ENCODE measurements at places on chromosomes 2 and 18.

DNA sequence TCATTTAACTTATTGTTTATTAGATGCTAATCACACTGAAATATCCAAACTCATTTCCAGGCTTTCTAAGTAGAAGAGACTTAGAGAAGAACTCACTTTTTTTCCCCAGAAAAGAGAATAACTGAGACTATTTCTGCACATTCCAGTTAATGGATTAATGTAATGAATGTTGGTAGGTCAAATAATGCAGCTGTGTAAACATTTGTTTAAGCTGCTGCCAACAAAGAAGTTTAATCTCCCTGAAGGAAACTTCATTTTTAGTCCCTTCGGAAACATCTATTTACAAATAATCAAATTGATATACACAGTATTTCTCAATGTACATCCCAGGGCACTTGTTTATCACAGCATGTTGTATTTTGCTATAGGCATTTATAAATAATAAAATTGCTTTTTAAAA, 126.9 kb downstream of the KCNS3 start:
- no peak for DNase-seq

- peak; percentile 63 for DNase-seq
Observed at GRCh38 chr18:41703744-41704530, 251.1 kb upstream of the PIK3C3 start.

DNA sequence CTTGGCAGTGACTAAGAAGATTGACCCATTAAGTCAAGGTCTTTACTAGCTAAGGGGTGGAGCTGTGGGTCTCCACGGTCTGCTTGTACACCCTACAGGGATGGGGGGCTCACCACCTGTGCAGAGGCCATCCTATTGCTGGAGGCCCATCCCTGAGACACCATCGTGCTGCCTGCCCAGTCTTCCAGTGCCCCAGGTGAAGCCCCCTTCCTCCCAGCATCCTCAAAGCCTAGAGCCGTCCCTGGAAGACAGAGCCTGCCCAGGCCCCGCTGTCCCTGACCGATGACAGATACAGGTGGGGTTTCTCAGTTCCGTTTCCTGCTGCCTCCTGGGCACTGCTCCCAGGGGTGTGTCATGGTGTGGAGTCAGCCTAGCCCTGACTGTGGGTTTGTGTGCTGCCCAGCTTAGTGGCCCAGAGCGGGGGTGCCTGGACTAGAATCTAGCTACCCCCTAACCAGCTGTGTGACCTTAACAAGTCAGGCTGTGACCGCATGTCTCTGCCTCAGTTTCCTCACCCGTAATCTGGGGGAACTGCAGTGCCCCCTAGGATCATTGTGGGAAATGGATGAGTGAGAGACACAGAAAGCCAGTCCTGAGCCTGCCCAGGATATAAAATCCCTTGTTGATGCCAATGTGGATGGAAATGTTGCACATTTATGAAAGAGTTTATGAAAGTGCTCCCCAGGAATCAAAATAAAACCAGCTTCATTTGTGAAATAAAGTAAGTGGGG, 2.0 kb downstream of the OTOS start:
- no peak for DNase-seq

GRCh38 chr2:216553093-216553478, 54.4 kb downstream of the RPL37A start:
- peak; percentile 17 for DNase-seq

DNA sequence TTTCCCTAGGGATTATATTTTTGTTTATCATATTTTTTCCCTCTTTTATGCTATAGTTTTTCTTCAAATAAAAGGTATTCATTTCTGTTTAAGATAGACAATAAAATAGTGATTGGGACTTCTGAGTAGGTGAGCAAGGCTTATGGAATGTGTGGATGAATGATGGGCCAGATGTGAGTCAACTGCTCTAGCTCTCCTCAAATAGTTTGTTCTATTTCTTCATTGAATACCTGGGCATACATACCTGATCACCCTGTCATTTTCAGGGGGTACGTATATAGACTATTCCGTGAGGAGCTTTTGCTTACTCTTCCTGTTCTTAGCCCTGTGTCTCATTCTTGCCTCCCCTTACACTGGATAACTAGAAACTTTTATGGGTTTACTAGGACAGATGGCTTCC, 41.9 kb downstream of the BABAM2 start:
- peak; percentile 15 for DNase-seq

GRCh38 chr18:49580279-49580678, 18.4 kb downstream of the LIPG start:
- no peak for DNase-seq

DNA sequence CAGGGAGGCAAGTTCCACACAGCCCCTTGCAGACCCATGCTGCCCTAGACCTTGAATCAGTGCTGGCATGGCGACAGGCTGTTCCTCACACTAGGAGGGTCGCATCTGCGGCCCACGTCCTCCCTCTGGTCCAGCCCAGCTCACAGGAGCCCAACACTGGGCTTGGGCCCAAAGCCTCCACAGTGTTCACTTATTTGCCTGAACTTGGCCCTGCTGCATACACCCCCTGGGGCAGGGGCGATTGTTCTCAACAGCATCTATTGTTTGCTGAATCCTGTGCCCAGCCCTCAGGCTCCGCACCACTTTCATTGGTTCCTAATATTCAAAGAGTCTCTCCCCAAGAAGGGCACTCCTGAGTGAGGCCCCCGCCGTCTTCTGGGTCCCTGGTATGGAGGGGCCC, 90.7 kb downstream of the ZBTB7C start:
- no peak for DNase-seq

DNA sequence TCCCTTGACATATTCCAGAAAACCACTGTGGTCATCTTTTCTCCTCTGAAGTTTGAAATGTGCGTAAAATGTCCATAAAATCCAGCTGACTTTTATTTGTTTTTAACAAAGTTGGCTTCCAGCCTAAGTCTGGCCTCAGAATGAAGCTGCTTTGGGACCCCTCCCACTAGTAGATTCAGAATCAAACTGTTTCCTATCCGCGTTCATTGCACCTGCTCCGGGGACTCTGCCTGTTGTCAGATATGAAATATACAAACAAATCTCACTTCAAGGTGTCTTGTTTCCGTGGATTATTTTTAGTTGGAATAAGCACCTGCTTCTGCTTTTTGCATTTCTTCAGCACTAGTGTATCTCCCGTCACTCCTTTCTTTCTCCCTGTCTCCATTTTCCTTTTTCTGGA, 115.7 kb upstream of the FHL2 start:
- no peak for DNase-seq

DNA sequence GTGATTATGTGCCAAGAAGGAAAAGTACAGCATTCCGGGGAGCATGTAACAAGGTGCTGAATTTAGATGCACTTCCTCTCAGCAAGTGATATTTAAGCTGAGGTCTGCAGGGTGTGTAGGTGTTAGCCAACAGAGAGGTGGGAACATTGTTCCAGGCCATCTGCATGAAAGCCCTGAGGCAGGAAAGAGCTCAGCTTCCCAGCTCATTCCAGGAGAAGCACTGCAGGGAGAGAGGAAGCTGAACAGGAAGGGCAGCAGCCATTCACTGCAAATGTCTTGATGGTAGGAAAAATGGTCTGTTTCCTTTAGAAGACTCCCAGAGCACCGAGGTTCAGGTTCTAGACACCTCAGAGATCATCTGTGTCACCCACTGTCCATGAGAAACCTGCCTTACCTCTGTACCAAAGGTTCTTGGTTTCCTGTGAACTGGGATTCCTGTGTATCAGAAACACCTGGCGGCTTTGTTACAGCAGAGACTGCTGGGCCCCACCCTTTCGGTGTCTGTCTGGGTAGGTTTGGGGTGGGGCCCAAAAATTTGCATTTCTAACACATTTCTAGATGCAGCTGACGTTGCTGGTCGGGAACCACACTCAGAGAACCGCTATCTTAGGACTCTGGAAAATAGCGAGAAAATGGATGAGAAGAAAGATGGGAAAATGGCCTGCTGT, 84.0 kb downstream of the RTN4 start:
- DNase-seq: no peak

- DNase-seq: no peak
Observed at GRCh38 chr18:75679331-75679730, 251.8 kb upstream of the SMIM21 start.

- DNase-seq: no peak
Observed at GRCh38 chr18:64720781-64721464, 572.0 kb upstream of the LINC00305 start.

GRCh38 chr2:100053087-100053885, 89.1 kb downstream of the AFF3 start:
- peak; percentile 71 for DNase-seq

- DNase-seq: no peak
Observed at GRCh38 chr2:107986278-107987217, at the start of gene SLC5A7. Gene SLC5A7, plus strand, starts transcription at chr2:107986524. Its CDS starts 1,632 bp downstream, at chr2:107988156.

DNA sequence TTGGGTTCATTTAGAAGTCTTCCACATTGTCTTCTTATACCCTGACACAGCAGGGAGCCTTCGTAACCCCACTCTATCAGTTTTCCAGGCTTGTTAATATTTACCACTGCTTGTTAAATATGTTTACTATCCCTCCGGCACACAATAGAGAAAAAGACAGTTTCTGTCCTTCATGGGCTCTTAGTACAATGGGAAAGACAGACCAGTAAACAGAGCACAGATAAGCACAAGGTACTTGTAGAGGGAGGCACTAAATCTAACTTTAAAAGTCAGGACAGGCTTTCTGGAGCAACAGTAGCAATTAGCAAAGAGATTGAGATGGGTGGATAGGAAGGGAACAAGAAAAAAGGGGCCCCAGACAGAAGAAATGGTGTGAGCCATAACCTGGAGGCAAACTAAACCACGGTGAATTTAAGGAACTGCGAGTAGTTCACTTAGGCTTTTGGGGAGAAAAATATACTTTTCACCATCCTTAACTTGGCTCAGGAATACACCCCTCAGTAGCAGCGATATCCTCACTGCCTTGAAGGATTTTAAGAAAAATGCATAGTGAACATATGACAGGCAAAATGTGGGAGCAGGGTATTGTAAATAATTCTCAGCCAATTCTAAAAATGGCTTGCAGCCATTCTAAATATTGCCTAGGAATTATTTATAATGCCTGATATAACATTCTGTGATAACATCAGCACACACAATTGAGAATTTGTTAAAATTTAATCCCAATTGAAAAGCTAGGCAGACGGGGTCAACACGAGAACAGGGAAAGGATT, 383.7 kb downstream of the CDH2 start:
- DNase-seq: no peak

- DNase-seq: no peak
Observed at GRCh38 chr2:226882606-226883005, 46.8 kb downstream of the RHBDD1 start.

- no peak for DNase-seq
Observed at GRCh38 chr18:37553633-37554398, 11.8 kb downstream of the CELF4 start.

GRCh38 chr2:119283873-119284331, 60.3 kb downstream of the STEAP3 start:
- DNase-seq: no peak

GRCh38 chr18:61921621-61922235, 28.9 kb upstream of the RNF152 start:
- DNase-seq: no peak

- peak; percentile 6 for DNase-seq
Observed at GRCh38 chr18:577643-578375, 2.4 kb upstream of the CETN1 start.

DNA sequence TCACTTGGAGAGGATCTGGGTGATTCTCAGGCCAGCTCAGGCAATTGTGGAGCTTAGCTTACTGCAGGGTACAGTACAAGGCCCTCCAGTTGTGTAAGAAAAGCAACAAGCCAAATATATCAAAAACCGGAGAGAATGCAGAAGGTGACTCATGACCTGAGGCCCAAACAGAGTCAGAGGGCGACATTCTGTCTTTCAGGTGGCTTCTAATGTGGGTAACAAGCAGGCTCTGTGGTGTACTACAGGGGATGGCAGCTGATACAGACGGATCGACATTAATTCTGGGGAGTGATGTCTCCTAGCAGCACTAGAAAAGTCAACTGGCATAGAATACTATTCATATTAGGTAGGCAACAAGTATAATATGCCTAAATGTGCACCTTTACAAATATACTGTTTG, 219.5 kb upstream of the SOX11 start:
- DNase-seq: no peak

GRCh38 chr18:44409071-44409470, 271.6 kb upstream of the SETBP1 start:
- DNase-seq: no peak

GRCh38 chr2:25387876-25388449, 46.2 kb upstream of the DNMT3A start:
- DNase-seq: no peak

GRCh38 chr2:27888790-27889189, 1.4 kb downstream of the RBKS start:
- no peak for DNase-seq

DNA sequence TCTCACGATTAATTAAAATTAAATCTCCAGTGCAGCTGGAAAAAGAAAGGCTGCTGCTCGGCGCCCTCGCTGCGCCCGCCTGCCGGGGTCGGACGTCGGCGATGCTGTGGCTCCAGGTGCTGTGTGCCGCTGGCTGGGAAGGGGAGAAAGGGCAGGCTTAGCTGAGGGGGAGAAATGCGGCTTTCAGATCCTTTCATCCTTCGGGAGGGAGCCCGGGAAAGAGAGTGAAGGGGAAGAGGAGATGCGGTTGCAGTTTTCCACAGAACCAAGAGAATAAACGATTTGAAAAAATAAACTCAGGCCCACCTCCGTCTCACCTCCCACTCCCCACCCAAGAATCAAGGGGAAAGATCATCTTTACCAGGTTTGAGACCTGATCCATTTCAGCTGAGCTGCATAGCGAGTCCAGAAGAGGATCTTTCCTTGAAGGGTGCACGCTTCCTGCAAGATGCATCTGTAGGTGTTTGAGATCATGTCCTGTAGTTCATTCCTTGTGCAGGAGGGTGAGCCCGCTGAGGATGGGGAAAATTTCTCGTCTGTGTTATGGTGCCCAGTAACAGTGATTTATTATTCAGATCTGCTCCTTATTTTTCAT, 495 bp downstream of the TMEM169 start:
- DNase-seq: no peak

- no peak for DNase-seq
Observed at GRCh38 chr2:98376301-98376910, 30.1 kb downstream of the CNGA3 start.

GRCh38 chr2:62743506-62743905, 38.0 kb downstream of the EHBP1 start:
- DNase-seq: no peak

DNA sequence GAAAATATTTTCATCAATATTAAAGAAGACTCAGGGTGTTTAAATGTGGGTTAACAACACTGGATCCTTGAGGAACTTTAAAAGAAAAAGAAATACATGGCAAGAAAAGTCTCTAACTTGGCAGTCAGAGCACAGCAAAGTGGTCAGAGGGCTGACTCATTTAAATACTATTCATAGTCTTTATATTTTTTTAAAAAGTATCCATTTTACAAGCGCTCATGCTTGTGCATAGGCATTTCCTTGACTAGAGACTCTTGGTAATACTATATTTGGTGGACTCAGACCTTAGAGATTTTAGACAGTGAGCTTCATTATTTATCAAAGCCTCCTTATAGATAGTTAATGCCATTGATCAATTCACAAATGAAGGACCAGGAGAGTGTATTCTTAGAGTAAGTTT, 110.2 kb downstream of the ABCA12 start:
- DNase-seq: peak; percentile 11

- DNase-seq: peak; percentile 20
Observed at GRCh38 chr2:218782528-218782844, 539 bp downstream of the CYP27A1 start.

- DNase-seq: peak; percentile 56
Observed at GRCh38 chr2:30862054-30862651, 54.9 kb upstream of the CAPN13 start.

- DNase-seq: no peak
Observed at GRCh38 chr18:26908906-26909305, 43.4 kb upstream of the AQP4 start.

GRCh38 chr2:44652701-44653100, 288.8 kb upstream of the SIX3 start:
- no peak for DNase-seq

Measured in mesenchymal stem cell (in vitro differentiated cells and primary cell).